Kasumi-1 (cell line): ENCODE measurements at places on chromosomes 11 and 22.

DNA sequence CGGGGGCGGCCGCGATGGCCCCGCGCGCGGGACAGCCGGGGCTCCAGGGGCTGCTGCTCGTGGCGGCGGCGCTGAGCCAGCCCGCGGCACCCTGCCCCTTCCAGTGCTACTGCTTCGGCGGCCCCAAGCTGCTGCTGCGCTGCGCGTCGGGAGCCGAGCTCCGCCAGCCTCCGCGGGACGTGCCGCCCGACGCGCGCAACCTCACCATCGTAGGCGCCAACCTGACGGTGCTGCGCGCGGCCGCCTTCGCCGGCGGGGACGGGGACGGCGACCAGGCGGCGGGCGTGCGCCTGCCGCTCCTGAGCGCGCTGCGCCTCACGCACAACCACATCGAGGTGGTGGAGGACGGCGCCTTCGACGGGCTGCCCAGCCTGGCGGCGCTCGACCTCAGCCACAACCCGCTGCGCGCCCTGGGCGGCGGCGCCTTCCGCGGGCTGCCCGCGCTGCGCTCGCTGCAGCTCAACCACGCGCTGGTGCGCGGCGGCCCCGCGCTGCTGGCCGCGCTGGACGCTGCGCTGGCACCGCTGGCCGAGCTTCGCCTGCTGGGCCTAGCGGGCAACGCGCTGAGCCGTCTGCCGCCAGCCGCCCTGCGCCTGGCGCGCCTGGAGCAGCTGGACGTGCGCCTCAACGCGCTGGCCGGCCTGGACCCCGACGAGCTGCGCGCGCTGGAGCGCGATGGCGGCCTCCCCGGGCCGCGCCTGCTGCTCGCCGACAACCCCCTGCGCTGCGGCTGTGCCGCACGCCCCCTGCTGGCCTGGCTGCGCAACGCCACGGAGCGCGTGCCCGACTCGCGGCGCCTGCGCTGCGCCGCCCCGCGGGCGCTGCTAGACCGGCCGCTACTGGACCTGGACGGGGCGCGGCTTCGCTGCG, 697 bp downstream of the TPBGL start:
- peak; percentile 65 for DNase-seq

DNA sequence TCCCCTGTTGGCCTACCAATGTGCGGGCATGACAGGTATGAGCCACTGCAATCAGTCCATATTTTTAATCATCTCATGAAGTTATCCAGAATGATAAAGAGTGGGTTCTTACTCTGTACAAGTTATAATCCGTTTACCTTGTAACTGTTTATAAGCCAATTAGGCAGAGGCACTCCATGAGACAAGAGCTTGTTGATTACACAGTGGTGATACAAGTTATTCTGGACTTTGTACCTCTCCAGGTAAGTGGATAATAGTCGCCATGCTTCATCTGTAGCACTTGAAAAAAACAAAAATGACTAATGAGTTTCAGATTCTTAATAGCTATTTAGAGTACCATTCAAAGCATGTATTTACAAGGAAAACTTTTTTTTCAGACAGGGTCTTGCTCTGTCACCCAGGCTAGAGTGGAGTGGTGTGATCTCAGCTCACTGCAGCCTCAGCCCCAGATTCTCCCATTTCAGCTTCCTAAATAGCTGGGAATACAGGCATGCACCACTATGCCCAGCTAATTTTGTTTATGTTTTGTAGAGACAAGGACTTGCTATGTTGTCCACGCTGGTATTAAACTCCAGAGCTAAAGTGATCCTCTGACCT, 17.7 kb upstream of the FNBP4 start:
- DNase-seq, result no peak

- DNase-seq, result no peak
These were observed 634.3 kb downstream of the OPCML start for GRCh38 chr11:132898021-132898420.

- DNase-seq, result no peak
These were observed 24.0 kb downstream of the IGLL1 start for GRCh38 chr22:23556026-23556620.
